ENCODE measurements at places on chromosomes 12 and 14.

GRCh38 chr12:53686436-53686835 lies 10.6 kb upstream of the ATP5MC2 start:
- DNase-seq, result no peak

GRCh38 chr12:38629064-38629463 lies 276.3 kb downstream of the CPNE8 start:
- no peak for DNase-seq

DNA sequence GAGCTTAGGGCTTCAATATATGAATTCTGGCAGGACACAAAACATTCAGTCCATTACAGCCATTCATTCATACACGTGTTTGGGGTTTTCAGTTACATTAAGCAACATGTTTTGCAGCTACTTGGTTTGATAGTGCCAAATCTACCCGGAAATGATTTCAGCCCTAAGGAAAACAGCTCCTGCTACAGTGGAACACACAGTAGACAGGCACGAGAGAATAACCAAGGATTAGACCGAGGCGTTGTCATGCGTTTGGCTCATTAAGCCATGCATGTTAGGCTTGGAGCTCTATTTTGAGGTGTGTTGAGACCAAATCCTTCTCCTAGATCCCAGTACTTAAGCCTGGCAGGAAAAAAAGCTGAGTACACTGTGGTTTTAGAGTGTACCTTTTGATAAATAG lies 177.4 kb downstream of the PRKCH start:
- DNase-seq, result no peak

GRCh38 chr12:58139894-58140293 lies 198.5 kb downstream of the ATP23 start:
- DNase-seq, result no peak
